Activated T-helper 1 cell treated with anti-CD3 and anti-CD28 coated beads, Interleukin-12 subunit alpha, Interleukin-12 subunit beta, Interleukin-2, Interleukin-4 antibody, amounts not matched to agents 30 ng/mL and 10 ng/mL and 1 ng/mL, durations not matched to agents 14 hours and 24 hours and 36 hours (primary cell): ENCODE measurements at places on chromosomes 3 and 15.
A peak's percentile ranks its signal among the peaks of the same experiment; 100 is the strongest.

DNA sequence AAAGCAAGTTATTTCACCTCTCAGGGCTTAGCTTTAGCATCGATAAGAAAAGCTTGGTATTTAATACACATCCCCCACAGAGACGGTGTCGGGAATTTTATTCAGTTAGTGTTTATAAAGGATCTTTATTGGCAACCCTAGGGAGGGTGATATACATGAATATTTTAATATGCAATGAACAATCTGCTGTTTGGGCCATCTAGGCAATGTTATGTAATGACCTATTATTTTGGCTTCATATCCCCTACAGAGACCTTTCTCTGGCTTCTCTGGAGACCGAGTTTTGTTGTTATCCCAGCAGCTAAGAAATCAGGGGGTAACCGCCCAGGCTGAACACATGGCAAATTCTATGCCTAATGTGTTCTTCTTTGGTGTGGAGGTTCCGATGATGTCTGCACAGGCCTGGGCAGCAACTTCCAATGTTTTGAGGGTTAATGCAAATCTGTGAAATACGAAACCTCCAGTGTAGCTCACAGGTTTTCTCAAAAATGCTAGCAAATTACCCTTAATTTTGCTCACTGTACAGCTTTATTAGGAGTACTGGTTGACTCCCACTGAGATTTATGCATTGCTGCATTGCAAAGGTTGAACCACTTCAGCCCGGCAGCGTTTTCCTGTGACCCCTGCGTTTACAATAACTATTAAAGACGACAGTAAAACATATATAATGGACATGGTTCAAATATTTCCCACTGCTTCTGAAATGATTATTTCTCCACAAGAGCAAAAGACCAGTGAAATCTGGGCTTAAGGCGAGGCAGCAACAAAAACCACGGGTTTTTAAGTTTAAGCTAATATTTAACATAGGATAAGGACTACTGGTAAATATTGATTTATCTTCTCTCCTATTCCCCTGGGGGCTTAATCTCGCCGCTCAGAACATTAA, 298.3 kb upstream of the NR2E3 start:
- DNase-seq, result no peak

GRCh38 chr15:70160267-70160666, 62.5 kb upstream of the TLE3 start:
- no peak for DNase-seq

DNA sequence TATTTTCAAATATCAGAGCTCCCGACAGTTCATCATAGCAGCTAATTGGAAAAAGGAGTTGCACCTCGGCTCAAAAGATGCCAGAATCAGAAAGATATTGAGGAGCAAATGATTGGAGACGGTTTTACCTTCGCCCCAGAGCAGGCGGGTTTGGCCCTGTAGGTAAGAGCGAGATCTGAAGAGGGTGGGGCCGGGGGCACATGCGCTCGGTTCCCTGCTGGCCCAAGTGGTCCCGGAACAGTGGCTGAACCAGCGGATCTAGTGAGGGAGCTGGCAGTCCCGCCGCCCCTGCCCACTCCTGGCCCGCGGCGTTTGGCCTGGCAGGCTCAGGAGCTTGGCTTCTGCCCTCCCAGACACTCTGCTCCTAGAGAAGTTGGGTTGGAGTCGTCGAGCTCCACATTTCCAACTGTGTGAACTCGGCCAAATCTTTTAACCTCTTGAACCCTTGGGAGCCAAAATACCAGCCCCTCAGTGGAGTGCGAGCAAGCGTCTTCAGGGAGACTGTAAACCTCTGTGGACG, 79.1 kb downstream of the RHCG start:
- DNase-seq, result no peak

DNA sequence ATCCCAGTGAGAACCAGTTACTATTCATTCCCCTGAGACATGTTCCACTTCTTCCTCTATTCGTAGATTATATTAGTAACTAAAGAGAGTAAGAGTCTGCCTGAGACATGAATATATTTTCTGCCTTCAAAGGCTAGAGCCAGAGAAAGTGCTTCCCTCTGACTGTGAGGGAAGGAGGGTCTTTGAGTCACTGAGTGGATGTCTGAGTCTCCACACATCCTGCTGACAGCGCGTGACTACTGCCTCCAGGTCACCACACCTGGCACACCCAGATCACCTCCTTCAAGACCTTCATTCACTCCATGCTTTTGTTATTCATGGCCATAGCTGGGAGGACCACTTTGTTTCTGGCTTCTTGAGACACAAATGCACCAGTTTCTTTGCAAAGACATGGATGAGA, 135.6 kb downstream of the SOX2 start:
- no peak for DNase-seq

DNA sequence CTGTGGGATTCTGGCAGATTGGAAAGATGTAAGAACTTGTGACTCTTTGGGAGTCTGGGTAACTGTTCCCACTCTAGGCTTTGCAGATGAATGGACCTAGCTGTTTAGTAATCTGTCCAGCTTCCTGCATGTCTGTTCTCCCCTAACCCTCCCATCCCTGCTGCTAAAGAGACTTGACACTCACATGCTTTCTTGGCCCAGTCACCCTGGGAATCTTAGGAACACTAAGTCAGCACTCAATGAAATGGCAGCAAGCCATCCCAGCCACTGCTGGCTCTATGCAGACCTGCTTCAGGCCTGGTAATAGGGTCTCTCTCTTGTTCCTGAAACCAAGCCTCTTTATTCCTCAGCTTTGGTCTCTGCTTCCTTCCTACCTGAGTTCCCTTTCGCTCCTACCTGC, 63.7 kb upstream of the THSD4 start:
- no peak for DNase-seq

DNA sequence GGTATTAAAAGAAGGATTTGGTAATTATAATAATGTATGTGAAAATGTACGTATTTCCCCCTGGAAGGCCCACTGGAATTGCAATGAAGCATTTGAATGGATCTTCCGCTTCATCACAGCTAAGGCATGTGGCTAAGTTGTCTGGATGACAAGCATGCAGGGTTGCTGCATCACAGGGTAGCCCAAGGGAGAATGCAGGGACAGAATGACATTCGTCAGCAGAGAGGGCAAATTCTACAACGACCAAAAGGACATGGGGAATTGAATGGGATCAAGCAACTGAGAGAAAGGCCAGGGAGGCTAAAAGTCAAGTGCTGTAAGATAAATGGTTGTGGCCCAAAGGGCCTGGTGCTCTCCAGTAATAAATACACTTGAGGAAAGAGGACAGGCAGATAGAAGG, 95.4 kb downstream of the ISL2 start:
- DNase-seq, result no peak

GRCh38 chr15:51266656-51267050, 71.7 kb downstream of the CYP19A1 start:
- DNase-seq, result no peak

DNA sequence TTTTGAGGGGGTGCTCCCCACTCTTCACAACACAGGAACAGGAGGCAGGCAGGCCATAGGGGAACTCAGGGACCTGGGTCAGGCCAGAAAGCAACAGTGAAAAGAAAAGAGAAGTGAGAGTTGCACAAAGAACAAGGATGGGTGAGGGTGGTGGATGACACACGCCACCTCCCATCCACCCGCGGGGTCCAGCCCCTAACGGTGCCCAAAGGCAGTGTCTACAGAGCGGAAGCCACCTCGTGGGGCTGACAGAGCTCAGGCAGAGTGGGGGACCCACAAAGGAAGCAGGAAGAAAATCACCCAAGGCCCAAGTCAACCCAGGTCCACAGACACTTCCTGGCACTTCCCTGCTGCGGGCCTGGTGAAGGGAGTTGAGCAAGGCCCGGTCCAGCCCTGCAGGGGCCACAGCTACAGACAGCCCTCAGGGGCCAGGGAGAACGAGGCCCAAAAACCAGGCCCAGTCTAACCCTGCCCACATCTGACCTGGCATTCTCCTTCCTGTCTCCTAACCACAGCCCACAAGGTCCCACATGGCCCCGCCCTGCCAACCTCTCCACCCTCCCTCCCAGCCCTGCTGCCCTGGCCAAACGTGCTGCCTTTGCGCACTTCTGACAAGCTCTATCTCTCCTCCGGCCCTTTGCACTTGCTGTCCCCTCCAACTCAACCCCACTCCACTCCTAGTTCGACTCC, 5.9 kb downstream of the NUP210 start:
- DNase-seq, result peak; percentile 57

DNA sequence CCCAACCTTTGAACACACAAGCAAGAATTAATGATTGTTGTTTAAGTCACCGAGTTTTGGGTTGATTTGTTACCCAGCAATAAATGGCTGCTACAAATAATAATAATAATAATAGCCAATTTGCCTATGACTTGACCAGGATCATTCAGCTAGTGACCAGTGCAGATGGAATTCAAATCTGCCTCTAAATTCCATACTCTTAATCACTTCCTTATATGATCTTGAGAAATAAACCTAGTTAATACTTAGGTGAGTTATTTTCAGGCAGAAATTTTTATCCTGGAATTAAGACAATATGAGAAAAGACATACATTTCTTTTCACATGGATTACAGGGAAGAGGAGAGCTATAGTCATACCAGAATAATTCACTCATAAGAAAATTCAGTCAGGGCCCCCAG, 116.0 kb upstream of the GALNT15 start:
- no peak for DNase-seq

- DNase-seq, result no peak
Observed at GRCh38 chr3:24242012-24242698, 252.5 kb downstream of the THRB start.

GRCh38 chr3:72636969-72637597, 211.2 kb downstream of the SHQ1 start:
- DNase-seq, result no peak

DNA sequence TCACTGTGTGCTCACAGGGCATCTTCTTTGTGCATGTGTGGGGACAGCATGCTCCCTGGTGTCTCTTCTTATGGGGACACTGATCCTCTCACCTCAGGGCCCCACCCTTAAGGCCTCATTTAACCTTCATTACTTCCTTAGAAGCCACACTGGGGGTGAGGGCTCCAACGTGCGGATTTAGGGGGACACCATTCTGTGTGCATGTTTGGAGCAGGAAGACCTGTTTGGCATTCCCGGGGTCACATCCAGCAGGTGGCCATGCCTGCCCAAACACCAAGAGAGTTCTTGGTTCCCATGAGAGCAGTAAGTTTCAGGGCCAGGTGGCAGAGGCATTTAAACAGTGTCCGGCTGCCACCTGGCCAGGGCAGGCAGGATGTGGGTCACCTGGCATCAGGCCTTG, 24.8 kb downstream of the PRR20G start:
- DNase-seq, result no peak

DNA sequence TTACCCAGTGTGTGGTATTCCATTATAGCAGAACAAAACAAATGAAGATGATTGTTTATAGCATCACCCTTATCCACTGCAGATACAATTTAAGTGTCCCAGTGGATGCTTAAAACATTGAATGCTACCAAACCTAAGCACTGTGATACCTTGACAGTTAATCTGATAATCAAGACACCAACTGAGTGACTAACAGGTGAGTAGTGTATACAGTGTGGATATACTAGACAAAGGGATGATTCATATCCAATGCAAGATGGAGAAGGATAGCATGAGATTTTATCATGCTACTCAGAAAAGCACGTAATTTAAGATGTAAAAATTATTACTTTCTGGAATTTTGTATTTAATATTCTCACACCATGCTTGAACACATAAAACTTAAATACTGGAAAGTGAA, 1449.0 kb downstream of the OTOL1 start:
- DNase-seq, result no peak

GRCh38 chr3:156689608-156690007, 15.2 kb downstream of the TIPARP start:
- no peak for DNase-seq

DNA sequence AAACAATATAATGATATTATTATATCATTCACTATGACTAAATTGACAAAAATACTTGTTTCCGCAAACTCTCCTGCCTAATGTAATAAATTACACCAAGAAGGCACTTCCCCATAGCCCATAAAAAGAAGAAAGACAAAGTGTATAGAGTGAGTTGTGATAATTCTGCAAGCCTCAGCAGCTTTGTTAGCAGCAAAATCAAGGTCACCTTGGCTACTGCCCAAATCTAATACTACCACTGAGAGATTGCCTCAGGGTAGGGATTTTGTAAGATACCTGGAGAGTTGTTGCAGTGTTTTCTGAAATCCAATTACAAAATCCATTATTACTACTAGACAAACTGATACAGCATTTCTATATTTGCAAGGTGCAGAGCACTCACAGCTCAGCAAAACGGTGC, 503.5 kb downstream of the FGF12 start:
- DNase-seq, result no peak

DNA sequence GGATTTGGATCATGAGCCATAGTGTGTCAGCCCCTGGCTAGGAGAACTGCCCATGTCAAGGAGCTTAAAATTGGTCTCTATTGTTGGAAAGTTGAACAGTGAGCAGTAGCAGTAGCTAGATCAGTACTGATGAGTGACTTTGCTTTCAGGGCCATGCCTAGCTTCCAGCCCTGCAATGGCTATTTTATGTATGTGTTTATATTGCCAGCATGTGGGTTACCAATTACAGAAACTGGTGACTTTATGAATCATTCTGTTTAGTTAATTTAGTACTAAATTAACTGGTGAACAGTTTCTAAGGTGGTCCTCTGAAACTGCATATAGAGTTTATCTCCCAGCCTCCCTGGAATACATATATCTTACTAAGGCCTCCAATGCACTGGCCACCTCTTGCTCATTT, 908.1 kb upstream of the ALCAM start:
- DNase-seq, result no peak

- DNase-seq, result no peak
Observed at GRCh38 chr3:76824658-76825240, 215.2 kb upstream of the ROBO2 start.

DNA sequence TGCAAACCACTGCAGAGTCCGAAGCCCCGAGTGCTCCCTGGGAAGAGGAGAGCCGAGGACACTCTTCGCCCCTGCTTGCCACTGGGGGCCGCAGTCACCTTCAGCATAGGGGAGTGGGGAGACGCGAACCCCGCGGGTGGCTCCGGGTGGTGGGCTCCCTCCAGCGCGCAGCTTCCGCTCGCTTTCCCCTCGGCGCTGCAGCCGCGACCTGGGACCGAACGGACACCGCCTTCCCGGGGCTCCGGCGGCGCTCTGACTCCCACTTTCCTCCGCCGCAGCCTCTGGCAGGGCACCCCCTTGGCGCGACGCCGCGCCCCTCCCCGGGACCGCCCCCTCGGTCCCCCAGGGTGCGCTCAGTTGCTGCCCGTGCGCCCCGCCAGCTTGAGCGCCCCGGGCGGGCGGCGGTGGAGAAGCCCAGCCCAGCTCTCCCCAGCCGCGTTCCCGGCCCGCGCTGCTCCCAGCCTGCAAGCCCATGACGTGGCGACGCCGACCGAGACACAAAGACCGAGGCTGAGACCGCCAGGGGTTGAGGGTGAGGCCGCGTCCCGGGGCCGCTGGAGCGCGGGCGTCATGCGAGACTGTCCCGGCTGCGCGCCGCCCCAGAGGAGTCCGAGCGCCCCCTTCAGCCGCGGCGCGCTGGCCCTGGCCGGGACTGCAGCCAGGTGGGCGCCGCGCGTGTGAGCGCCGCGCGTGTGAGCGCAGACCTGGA, at the start of gene MINAR1:
MINAR1 (plus strand) TSS at position 701 of the 709 bp plus-strand sequence. CDS start 23,812 bp downstream, outside the sequence.
- DNase-seq, result no peak

DNA sequence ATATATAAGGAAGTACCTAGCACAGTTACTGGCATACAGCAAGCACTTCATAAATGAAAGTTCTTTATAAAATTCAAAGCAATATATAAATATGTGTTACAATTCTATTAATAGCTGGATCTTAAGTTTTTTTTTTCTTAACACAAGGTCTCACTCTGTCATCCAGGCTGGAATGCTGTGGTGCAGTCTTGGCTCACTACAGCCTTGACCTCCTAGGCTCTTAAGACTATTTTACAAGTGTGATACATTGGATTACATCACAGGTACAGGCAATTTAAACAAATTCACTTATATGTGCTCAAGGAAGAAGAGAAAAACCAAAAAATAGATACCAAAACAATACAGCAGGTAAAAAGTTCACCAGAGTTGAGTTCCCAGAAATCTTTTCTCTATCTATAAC, 60.6 kb downstream of the ZNF280D start:
- DNase-seq, result no peak
